Activated naive CD4-positive, alpha-beta T cell treated with anti-CD3 and anti-CD28 coated beads, Interleukin-2, amount 10 ng/mL, durations not matched to agents 7 days and 5 days (primary cell): ENCODE measurements at places on chromosomes 13 and 19.

GRCh38 chr19:2328401-2329148 is at the start of the genes LSM7 and SPPL2B:
LSM7 (minus strand) TSS chr19:2328586; CDS start chr19:2328566, 20 bp downstream.
SPPL2B (plus strand) TSS chr19:2328684; CDS start chr19:2328710, 26 bp downstream.
- peak; percentile 93 for DNase-seq

GRCh38 chr13:33146843-33147611 is 130.8 kb downstream of the KL start:
- no peak for DNase-seq

- no peak for DNase-seq
Measured at GRCh38 chr19:3319643-3320353, 46.6 kb upstream of the NFIC start.

- DNase-seq: no peak
Measured at GRCh38 chr19:14056069-14056666, 5.7 kb downstream of the PALM3 start.

DNA sequence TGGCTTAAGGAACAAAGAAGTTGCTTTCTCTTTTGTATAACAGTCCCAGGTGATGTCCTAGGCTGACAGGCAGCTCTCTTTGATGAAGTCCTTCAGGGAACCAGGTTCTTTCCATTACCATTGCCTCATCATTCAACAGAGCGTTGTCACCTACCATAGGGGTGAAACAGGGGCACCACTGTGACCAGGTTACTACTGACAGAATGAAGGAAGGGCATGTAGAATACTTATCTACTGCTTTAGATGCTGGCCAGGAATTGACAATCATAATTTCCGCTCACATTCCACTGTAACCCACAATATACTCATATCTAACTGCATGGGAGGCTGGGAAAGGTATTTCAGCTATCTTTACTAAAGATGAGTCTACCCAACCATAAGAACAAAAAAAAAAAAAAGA is 148.0 kb upstream of the FNDC3A start:
- DNase-seq: no peak

DNA sequence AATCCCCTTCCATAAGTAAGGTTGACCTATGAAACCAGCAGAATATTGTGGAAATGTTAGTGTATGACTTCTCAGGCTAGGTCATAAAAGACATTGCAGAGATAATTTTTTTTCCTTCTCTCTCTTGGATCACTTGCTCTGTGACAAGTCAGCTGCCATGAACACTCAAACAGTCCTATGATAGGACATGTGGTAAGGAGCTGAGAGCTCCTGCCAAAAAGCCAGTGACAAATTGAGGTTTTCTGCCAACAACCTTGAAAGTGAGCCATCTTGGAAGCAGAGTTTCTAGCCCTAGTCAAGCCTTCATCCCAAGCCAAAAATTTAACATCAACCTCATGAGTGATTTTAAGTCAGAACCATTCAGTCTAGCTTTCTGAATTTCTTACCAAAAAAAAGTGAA is 270.9 kb upstream of the NBEA start:
- no peak for DNase-seq

DNA sequence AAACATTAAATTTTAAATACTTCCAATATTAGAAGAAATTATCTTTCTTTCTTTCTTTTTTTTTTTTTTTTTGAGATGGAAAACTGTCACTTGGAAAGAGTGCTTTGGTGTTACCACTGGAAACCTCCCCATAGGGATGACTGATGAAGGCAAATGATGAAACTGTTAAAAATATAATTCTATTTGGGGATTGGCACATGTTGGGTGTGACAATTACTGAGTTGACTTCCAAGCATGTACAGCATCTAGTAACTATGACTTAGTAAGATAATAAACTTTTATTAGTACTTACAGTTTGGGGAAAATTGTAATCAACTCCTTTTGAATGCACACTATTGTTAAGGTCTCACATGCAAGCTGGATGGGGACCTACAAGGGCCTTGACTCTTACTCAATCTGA is 592.5 kb downstream of the KCTD12 start:
- DNase-seq: no peak

DNA sequence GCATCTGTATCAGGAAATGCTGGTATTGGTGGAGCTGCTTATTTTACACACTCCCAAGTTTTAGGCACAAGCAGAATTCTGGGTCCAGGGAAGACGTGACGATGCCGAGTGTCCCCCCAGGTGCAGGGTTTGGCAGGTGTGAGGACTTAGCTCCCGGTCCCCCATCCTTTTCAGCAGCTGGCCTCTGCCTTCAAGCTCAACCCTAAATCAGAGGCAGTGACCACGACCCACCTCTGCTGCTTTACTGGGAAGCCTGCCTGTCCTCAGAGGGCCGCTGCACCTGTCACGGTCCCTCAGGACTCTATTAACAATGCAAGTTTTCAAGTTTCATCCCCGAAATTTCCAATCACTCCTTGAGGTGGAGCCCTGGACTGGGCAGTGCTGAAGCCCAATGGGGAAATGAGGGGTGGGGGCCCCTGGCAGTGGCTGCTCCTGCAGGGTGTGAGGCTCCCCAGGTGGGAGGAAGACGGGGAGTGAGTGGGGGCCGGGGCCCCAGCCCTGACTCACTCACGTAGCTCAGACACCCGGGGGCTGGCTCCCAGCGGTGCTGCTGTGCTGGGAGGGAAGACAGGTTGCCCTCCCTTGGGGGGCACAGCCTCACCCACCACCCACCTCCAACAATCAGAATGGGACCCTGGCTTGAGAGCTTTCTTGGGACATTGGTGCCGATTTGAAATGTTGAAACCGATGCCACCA is 92.6 kb upstream of the MCF2L start:
- peak; percentile 14 for DNase-seq

DNA sequence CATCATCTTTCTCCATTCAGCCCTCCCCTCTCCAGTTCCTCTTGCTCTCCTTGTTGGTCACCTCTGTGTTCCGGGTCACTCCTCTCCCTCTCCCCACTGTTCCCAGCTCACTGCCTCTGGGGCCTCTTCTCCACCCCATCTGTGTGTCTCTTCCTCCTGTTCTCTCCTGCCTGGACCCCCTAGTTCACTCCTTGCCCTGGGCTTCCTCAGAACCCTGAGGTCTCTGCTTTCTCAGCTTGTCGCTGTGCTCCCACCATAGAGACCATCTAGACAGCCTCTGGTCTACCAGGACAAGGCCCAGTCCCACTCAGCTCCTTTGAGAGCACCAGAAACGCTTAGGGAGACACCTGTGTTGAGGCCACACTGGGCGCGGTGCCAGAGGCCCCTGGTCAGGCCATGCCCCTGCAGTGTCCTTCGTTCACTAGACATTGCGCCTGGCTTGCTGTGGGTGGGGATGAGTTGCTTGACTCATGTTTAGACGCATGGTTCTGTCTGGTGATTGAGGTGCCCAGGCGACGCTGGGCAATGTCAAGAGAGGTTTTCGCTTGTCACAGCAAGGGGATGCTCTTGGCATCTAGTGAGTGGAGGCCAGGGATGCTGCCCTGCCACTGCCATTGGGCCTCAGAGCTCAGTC is 4.8 kb downstream of the LENG9 start:
- DNase-seq: no peak

GRCh38 chr13:29948791-29949190 is 98.4 kb upstream of the UBL3 start:
- no peak for DNase-seq

DNA sequence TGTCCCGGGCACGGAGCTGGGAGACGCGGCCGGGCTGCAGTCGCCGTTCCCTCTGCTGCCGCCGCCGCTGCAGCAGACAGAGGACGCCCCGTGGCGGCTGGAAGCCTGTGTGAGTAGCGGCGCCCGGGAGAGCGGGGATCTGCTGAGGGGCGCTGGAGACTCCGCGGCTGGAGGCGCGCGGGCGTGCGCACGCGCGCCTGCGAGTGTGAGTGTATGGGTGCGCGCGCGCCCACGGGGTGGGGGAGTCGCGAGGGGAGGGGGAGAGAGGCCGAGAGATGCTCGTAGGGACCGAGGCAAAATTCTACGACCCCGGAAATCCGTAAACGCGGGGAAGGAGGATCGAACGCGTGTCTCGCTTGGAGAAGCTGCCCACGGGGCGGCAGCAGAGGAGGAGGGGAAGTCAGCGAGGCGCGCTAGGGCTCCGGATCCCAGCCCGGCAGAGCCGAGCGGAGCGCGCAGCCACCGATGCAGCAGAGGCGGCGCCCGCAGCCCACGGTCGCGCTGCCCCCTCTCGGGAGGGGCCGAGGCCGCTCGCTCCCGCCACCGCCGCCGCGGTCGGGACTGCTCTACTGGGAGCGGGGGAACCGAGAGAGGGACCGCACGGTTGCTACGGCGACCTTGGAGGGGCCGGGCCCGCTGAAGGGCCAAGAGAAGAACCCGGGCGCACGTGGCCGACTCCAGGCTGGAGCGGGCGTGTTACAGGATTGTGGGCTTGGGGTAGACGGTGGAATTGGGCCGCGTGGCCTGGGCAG is at the start of gene ENOX1:
ENOX1 (minus strand) TSS at position 207 of the 752 bp plus-strand sequence.
- peak; percentile 58 for DNase-seq

DNA sequence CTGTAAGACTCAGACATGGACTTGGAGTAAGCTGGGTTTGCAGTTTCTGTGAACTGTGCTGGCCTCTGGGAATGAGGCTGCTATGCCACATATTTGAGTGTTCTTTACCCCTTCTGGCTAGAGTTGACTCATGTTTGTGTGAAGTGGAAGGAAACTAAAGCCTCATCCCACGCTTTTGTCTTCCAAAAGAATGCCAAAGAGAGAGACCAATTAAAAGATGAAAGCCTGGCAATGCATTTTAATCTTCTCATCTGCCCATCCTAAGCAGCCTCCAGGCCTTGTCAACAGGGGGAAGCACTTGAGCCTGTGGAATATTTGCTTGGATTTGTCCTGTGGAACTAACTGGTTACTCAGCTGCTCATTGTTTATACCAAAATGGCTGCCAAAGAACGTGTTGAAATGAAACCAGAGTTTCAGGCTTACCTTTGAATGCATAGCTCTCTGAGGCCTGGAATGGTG is 49.1 kb downstream of the LMO7 start:
- DNase-seq: no peak

- DNase-seq: no peak
Measured at GRCh38 chr13:37127691-37128241, 22.3 kb upstream of the CSNK1A1L start.

GRCh38 chr13:48843630-48844380 is 131.9 kb upstream of the FNDC3A start:
- no peak for DNase-seq

GRCh38 chr19:3047496-3048189 is 14.7 kb downstream of the TLE5 start:
- peak; percentile 84 for DNase-seq

DNA sequence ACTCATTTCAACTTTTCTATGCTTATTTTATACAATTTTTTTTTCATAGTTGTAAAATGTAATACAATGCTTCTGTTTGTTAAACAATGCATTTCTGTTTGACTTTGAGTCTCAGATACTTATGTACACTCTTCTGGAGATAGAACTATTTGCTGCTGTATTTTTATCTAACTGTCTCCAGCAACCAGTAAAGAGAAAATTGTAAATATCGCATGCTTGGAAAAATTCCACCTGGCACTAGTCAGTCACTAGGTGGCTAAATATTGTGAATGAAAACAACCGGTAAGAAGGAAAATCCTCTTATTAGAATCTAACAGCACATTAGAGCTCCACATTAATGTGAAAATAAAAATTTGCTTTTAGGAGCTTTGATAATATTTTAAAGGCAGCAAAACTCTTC is 876.5 kb downstream of the PCDH9 start:
- DNase-seq: no peak

- peak; percentile 86 for DNase-seq
Measured at GRCh38 chr19:1279782-1280341, 4.5 kb downstream of the FAM174C start.
